DMS53 (cell line): ENCODE measurements at places on chromosomes 1 and 21.

GRCh38 chr1:45516465-45516864, 5.2 kb downstream of the PRDX1 start:
- no peak for DNase-seq

DNA sequence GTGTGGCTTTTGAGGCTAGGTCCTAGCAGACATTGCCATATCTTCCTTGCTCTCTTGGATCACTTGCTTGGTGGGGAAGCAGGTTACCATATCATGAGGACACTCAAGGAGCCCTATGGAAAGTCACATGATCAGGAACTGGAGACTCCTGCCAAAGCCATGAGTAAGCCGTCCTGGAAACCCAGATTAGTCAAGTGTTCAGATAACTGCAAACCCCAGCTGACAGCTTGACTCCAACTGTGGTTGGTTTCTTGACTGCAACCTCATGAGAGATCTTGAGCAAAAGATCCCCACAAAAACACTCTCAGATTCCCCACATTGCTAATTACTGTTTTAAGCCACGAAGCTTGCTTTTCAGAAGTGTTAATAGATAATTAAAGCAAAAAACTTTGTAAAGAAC, 58.6 kb downstream of the CACNA1E start:
- no peak for DNase-seq

DNA sequence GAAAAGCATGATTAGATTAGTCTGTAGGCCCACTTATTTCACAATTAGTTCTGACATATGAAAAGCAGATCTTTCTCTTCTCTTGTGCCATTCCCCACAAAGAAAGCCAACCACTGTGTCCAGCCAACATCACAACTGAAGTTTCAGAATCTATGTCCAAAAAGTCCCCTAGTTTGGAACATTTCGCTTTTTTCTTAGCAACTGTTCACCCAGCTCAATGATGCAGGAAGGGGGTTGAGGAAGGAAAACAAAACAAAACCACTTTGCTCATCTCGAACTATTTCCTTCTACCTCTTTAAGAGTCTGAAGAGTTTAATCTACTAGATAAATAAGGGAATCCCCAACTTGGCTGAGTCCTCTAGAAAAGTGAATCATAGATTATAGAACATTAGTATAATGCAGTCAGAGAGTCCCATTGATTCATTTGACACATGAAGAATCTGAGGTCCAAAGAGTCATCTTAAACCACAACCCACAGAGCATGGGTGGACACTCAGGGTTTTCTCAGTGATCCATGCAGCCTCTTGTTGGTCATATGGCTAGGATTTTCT, 159.3 kb upstream of the SGIP1 start:
- no peak for DNase-seq

DNA sequence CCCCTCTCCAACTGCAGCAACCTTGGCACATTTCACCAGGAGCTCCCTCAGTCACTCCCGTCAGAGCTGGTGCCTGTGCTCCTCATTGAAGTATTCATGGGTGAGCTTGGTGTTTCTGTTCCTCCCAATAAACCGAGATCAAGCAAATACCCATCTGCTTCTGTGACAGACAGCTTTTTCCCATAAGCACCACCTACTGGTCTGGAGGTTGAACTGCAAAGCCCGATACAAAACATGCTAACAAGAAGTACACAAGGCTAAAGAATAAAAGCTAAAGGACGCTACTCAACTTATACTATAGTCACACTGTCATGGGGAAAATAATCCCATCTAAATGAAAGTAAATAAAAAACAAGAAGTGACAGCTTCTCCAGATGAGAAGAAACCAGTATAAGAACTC, 111.9 kb upstream of the C21orf91 start:
- peak; percentile 24 for DNase-seq

DNA sequence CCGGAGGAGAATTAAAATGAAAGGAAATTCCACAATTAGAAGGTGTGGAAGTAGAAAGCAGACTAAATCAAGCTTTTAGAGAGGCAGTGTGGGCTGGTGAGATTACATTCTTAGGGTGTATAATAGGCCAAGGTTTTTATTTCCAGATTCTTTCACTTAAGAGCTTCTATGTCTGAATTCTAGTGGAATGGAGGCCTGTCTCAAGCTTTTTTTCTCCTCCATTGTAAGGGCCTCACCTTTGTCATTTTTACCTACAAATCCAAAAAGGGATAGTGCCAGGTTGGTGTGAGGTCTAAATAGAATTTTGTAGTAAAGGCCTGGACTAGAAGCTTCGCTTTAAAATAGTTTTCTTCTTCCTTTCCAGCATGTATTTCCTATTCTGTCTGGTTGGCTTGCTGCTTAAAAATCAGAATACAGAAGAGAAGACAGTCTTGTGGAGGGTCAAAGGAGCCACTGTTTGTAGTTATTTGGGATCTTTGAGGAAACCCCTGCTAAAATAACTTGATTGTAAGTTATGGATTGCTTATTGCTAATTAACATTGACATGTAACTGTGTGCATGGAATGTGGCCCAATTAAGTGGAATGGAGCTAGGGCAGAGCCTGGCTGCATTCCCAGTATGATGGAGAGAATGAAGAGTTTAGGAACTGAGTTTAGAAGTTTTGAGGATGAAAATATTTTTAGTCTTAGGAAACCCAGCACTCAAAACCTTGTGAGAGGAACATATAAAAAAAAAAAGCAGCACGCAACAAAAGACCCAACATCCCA, 162.5 kb upstream of the B3GALT2 start:
- DNase-seq = no peak

- DNase-seq = no peak
Measured at GRCh38 chr1:199956005-199956404, 71.5 kb upstream of the NR5A2 start.

- DNase-seq = no peak
Measured at GRCh38 chr1:22753481-22753971, 42.9 kb downstream of the EPHB2 start.

DNA sequence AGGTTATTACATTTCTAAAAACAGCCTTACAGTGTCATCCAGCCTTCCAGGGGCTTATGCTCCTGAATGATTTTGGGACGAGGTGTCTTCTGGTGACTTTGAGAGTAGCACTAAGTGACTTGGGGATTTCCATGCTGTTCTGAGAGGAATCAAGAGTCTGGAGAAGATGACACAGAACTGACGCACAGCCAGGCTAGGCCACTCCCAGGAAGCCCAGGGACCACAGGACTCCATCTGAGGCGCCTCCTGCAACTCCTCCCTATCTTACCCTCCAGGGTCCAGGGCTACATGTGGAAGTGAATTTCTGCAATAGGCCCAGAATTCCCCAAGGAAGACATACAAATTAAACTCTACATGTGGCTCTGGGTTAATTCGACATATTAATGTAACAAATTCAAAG, 92.5 kb downstream of the SLC25A24 start:
- DNase-seq = no peak

- DNase-seq = peak; percentile 40
Measured at GRCh38 chr1:59568158-59568935, 246.4 kb upstream of the HOOK1 start.
